Activated T-helper 1 cell treated with Interleukin-2 at 50 U/mL for 16 hours (primary cell): ENCODE measurements at places on chromosomes 3 and 15.

GRCh38 chr3:191695131-191695814 is 234.3 kb downstream of the PYDC2 start:
- no peak for DNase-seq

GRCh38 chr3:104106276-104106675 is 1260.4 kb upstream of the ALCAM start:
- no peak for DNase-seq

- DNase-seq = no peak
Measured at GRCh38 chr3:151275091-151275490, 3.3 kb downstream of the P2RY14 start.

- DNase-seq = no peak
Measured at GRCh38 chr3:85737846-85738245, 779.1 kb downstream of the CADM2 start.

DNA sequence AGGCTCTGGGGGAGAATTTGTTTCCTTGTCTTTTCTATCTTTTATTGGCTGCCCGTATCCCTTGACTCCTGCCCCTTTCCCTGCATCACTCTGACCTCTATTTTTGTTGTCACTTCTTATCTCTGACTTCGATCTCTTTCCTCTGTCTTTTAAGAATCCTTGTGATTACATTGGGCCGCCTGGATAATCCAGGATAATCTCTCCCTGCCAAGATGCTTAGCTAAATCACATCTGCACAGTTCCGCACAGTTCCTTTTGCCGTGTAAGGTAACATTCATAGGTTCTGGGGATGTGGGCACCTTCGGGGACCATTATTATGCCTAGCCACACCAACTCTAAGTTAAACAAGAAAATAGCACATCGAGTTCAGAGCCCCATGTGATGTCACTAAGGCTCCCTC is 103.0 kb upstream of the DPPA4 start:
- no peak for DNase-seq

DNA sequence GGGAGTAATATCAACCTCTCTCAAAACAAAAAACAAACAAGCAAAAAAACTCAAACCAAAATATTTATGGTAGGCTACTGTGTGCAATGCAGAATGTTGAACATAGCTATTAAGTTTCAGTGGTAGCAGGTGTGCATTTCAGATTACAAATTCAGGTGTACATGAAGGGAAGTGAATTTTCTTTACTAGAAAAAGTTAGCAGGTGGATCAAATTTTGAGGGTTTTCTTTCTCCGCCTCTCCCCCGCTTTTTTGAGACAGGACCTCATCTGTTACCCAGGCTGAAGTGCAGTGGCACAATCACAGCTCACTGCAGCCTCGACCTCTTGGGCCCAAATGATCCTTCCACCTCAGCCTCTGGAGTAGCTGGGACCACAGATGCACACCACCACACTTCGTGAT is 109.7 kb upstream of the GOLIM4 start:
- no peak for DNase-seq

- no peak for DNase-seq
Measured at GRCh38 chr3:45145223-45145622, 955 bp downstream of the CDCP1 start.

- DNase-seq = no peak
Measured at GRCh38 chr15:101635944-101636727, 16.0 kb downstream of the TM2D3 start.

GRCh38 chr15:93759629-93760028 is 471.7 kb upstream of the MCTP2 start:
- no peak for DNase-seq

- DNase-seq = no peak
Measured at GRCh38 chr3:190538288-190538687, 24.4 kb downstream of the IL1RAP start.

- DNase-seq = no peak
Measured at GRCh38 chr15:64070106-64070505, 23.5 kb downstream of the CIAO2A start.

DNA sequence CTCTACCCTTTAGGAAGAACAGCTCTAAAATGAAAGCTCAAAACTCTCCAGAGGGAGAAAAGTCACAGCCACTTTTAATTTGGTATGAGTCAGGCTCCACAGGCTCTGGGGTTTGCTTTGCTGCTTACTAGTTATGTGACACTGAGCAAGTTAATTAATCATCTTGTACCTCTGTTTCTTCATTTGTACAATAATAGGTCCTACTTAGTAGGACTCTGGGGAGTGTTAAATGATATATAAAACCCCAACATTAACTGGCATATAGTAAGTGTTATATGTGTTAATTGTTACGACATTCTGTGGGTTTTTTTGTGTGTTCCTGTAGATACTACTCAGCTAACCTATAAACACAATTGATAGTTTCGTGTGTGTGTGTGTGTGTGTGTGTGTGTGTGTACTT is 6.6 kb downstream of the ACKR2 start:
- DNase-seq = no peak
